Psoas muscle (tissue), 8 donors: ENCODE measurements at places on chromosomes 2 and 18.

GRCh38 chr2:215870088-215870490, 143.3 kb downstream of the MREG start:
- no peak for DNase-seq

DNA sequence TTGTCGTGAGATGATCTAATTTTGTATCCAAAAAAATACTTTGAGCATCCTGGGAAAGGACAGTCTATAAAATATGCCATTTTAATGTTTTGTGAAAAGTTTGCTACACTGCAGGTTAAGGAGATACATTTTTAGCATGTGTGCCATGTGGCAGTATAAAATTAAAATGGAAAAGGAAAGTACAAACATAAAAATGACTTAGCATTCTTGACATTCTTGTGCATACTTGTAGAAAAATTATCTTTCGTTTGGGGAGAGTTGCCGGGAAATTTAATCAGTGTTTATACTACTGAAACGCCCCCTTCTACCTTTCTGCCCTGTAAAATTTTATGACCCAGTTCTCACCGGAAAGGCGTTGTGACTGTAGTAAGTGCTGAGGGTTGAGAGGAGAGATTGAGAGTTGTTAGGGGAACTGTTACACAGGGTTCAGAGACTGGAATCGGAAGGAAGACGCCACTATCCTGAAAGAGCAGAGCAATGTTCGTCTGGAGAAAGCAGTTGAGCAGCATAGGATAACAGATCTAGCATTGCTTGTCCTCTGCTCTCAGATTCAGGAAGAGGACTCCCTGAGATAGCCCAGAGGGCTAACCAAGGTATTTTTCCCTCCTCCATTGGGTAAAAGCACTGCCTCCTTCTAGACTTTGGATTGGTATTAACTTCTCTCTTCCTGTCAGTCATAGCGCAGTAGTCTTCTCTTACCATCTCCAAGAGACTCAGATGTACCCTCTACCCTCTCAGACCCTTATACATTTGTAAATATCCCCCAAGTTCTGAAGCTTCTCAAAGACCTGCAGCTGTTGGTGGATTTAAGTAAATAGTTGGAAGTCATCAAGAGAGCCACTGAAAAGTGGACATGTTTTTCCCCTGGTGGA, 2.7 kb downstream of the CDH20 start:
- no peak for DNase-seq

- DNase-seq = no peak
Observed at GRCh38 chr2:154537024-154537423, 161.5 kb upstream of the KCNJ3 start.

DNA sequence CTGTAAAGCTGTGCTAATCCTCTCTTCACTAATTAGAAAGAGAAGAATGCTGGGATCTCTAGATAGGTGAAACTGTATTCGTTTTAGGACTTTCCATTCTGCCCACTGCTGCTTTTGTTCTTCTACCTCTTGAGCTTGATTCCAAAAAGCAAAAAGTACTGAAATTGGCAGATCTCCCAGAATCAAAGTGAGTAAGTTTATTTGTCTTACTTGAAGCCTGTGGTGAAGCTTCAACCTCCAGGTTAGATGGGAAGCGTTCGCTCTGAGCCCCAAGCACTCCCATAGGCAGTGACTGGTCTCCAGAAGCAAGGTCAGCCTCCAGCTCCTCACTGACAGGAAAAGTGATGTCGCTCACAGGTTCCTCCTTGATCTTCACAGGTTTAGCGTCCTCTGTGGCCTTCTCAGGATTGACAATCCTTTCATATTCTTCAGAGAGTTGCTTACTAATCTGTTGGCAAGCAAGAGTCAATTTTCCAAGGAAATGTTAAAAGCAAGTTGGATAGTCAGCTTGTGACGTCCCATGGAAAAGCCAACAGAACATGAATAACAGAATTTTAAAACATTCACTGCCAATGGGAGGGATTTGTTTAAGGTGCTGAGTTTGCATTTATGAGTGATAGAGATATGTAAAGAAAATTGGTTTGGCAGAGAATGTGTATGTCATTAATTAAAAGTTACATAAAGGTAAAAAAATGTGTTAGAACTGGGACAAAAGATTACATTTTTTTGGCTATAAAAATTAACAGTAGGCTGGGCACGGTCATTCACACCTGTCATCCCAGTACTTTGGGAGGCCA, 8.1 kb downstream of the SUPT7L start:
- DNase-seq = no peak

DNA sequence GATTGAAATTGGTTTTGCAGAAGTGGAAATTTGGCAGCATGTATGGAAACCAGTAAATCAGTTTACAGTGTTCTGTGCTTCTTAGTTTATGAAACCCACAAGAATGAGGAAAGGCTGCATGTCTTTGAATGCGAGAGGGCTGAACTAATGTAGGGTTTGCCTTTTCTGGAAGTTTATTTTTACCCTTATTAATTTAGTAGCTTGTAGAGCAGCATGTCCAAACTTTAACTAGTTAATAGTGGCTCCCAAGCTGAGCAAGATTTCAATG, 50.4 kb downstream of the LDLRAD4 start:
- no peak for DNase-seq
